ENCODE measurements at places on chromosomes 3 and 15.

- DNase-seq = no peak
Measured at GRCh38 chr15:31503256-31503655, 176.6 kb downstream of the KLF13 start.

GRCh38 chr3:151443583-151443982 is 17.3 kb downstream of the IGSF10 start:
- DNase-seq = no peak

DNA sequence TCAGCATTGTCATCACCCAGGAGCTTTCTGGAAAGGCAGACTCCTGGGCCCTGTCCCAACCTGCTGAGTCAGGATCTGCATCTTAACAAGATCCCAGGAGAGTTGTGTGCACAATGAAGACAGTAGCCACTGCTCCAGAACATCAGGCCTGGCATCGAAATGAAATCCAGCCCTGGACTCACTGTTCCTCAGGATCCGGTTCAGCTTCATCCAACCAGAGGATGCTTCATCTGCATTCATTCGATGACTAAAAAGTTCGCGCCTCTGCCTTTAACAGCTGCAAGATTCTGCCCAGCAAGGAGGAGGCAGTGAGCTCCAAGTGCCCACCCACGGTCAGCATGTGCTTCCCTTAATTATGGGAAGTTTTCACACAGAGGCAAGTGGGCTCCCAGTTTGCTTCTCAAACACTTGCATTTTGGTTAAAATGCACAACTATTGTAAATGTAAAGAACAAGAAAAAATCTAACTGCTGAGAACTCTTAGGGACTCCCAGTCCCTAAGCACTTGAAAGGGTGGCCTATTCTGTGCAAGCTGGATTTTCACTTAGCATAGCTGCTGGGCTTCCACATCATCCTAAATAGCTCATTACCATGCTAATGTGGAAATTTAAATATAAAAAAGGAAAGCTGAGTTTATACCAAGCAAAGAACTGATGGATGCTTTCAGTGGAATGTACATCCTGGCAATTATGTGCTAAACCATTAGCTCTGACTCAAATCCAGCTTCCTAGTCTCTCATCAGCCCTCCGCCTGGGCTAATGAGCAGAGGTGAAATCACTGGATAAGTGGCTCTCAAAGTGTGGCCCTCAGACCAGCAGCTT is 25.5 kb upstream of the ESYT3 start:
- no peak for DNase-seq

- DNase-seq = no peak
Measured at GRCh38 chr3:178155521-178155920, 380.7 kb upstream of the KCNMB2 start.

DNA sequence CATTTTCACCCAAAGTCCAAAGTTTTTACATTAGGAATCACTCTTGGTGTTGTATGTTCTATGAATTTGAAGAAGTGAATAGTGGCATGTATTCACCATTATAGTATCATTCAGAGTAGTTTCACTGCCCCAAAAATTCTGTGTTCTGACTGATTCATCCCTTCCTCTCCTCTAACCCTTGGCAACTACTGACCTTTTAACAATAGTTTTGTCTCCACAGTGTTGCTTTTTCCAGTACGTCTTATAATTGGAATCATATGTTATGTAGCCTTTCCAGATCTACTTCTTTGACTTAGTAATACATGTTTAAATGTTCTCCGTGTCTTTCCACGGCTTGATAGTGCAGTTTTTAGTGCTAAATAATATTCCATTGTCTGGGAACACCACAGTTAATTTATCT is 379.0 kb upstream of the SGO1 start:
- no peak for DNase-seq

GRCh38 chr3:115518100-115518852 is 105.0 kb upstream of the GAP43 start:
- peak; percentile 60 for DNase-seq

DNA sequence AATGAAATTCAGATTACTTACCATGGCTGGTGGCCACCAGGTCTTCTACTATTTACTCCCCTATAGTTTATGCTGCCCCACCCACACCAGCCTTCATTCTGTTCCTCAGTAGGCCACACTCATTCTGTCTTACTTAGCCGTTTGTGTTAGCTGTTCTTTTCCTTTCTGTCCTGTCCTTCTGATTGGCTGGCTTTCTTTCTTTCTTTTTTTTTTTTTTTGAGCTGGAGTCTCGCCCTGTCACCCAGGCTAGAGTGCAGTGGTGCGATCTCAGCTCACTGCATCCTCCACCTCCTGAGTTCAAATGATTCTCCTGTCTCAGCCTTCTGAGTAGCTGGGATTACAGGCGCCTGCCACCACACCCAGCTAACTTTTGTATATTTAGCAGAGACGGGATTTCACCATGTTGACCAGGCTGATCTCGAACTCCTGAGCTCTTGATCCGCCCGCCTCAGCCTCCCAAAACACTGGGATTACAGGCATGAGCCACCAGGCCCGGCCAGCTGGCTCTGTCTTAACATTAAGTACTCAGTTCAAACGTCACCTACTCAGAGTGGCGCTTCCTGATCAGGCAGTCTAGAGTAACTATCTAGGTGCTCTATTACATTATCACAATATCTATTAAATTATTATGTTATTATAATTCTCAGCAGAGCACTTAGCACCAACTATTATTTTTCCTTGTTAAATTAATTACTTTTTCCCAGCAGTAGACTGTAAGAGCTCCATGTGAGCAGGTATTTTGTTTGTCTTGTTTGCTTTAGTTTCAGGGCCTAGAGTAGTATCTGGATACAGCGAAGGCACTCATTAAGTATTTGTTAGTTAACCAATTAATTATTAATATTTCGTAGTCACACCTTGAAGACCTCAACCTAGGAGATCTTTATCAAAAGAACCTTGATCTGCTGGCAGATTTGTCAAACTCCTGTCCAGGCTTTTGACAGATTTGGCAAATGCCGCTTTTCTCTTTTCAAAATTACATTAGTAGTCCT is 6.4 kb downstream of the CMSS1 start:
- no peak for DNase-seq

- DNase-seq = no peak
Measured at GRCh38 chr3:37980462-37981347, 9.9 kb upstream of the VILL start.

- DNase-seq = no peak
Measured at GRCh38 chr3:13262493-13263211, 157.5 kb downstream of the NUP210 start.

DNA sequence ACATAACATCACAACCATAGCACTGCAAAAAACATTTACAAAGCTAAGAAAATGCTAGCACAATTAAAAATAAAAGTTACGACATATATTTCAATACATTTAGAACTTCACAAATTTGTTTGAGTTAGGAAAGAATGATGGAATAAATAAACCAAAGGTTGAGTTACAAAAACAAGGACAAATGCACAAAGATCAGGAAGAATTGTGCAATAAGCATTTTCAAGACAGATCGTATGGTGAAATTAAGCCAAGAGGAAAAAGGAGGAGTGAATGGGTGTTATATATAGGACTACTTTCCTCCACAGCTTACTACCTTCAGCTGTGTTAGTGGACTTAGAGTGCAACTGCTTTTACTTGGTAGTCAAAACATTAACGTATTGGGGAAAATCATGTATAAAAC is 5.9 kb upstream of the CTXN2 start:
- no peak for DNase-seq

GRCh38 chr15:77107531-77108355 is 36.8 kb upstream of the TSPAN3 start:
- peak; percentile 77 for DNase-seq

GRCh38 chr3:122776675-122777468 is 16.8 kb downstream of the HSPBAP1 start:
- DNase-seq = no peak

GRCh38 chr3:55191911-55192775 is 264.3 kb upstream of the LRTM1 start:
- DNase-seq = no peak

GRCh38 chr15:40069178-40070165 is 30.5 kb upstream of the SRP14 start:
- peak; percentile 60 for DNase-seq

DNA sequence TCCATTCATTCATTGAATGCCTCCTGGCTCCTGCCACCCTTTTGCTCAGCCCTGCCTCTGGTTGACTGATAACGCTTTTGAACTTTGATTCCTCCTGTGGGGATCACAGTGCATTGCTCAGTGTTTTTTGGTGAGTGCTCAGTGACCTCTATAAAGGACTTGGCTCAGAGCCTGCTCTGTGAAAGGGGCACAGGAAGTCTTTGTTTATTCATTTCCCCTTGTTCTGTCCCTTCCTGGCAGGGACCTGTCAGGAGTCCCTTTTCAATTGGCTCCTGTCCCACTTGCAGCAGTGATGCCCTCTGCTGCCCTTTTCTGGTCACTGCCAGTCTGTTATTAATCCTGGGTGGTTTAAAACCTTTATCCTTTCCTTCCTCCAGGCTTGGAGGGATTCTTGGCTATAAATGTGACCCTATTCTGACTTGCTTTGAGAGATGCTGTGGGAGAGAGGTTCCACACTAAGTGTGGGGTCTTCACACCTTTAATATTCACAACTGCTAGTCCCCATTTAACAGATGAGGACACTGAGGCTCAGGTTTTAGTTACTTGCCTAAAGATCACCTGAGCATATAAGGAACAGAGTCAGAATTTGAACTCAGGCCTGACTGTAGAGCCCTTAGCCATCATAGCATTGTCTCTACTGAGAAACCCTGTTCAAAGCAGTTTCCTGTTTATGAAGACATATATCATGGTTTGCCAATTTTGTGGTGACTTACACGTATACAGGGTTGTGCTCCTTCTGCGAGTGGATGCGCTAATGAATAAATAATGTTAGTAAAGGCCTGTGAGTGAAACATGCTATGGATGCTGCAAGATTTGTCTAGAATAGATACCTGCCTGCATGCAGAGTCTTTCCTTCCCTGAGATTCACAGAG is 23.2 kb upstream of the TATDN2 start:
- DNase-seq = peak; percentile 68

- no peak for DNase-seq
Measured at GRCh38 chr15:69579950-69580618, 127.5 kb downstream of the RPLP1 start.

- DNase-seq = no peak
Measured at GRCh38 chr3:153785901-153786300, 335.3 kb upstream of the ARHGEF26 start.

DNA sequence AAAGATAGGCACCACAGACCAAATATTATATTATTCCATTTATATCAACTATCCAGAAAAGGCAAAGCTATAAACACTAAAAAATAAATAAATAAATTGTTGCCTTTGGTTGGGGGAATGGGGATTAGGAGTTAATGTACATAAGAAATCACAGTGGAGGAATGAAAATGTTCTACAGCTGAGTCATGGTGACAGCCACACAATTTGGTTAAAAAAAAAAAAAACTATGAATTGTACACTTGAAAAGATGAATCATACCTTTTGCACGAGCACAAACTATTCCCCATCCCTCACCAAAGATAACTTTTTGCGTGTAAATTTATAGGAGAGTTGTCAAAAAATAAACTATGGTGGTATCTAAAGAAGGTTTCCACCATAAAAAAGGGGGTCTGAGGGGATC is 103.2 kb downstream of the TBC1D5 start:
- no peak for DNase-seq

DNA sequence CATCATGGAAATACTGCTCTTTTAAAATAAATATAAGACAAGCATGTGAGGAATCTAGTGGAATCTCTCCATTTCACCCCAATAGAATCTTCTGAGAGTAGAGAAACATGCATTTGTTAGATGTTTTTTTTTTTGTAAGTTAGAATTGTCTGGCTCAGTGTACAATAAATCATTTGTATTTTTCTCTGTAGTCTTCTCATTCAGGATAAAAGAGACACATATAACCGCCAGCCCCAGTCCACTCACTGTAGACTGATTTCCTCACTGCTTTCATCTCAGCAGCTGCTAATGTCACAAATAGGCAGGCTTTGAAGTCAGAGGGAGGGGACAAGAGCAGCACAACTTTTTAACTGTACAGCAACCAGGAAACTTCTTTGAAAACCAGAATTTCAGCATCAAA is 140.2 kb upstream of the RBMS3 start:
- DNase-seq = no peak

GRCh38 chr15:44010089-44010488 is 183.3 kb downstream of the WDR76 start:
- no peak for DNase-seq

- DNase-seq = no peak
Measured at GRCh38 chr3:188212308-188212969, 58.5 kb downstream of the LPP start.

DNA sequence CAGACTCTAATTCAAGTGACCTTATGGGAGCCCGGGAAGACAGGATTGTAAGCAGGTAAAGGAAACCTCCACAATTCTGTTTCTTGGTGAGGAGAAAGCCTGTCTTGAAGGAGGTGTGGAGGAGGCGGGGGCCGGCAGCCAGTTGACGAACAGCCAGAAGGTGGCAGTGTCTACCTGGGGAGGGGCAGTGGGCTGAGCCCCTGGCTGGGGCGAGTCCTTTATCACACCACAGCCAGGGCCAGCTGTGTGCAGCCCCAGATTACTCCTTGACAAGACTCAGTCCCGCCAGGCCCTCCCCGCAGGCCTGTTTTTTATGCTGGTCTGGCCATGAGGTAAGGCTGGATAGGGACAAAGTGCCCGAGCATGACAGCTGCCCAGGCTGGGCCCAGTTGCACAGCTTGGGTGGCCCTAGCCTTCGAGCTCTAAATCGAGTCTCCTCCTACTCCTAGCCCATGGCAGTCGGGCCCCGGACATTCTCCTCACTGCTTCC is 40.9 kb upstream of the IDH2 start:
- peak; percentile 91 for DNase-seq

- no peak for DNase-seq
Measured at GRCh38 chr3:130341882-130342281, 3.6 kb upstream of the COL6A5 start.

GRCh38 chr15:85688711-85689110 is 106.0 kb downstream of the KLHL25 start:
- DNase-seq = no peak

DNA sequence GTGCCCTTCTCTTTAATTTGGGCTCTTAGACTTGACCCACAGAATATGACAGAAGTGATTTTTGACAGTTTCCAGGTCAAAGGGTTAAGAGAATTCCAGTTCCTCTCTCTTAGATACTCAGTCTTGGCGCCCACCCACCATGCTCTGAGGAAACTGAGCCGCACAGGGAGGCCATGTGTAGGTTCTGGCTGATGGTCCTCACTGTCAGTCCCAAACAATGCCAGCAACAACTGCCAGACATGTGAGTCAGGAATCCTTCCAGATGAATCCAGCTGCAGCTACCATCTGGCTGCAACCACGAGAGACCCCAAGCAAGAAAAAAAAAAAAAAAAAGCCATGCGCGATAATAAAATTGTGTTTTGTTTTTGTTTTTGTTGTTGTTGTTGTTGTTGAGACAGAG is 326.6 kb downstream of the MAGI1 start:
- DNase-seq = no peak

DNA sequence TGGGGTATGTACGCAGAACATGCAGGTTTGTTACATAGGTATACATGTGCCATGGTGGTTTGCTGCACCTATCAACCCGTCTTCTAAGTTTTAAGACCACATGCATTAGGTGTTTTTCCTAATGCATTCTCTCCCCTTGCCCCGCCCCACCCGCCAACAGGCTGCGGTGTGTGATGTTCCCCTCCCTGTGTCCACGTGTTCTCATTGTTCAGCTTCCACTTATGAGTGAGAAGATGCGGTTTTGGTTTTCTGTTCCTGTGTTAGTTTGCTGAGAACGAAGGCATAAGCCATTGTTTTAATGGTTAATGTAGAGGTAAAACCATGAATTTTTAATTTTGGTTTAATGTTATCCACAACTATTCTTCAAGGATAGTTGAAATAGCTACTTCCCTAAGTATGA is 346.8 kb upstream of the EPHA6 start:
- DNase-seq = no peak

GRCh38 chr15:98815207-98815606 is 166.9 kb downstream of the IGF1R start:
- DNase-seq = no peak

- DNase-seq = no peak
Measured at GRCh38 chr3:113867506-113867905, 28.9 kb downstream of the GRAMD1C start.

Data from HEK293T (cell line).